ENCODE measurements at places on chromosomes 2 and 18. TPM values are rescaled to one million over a fixed set of nuclear protein-coding genes. Genes with fewer than 3 reads are reported as not detected.

DNA sequence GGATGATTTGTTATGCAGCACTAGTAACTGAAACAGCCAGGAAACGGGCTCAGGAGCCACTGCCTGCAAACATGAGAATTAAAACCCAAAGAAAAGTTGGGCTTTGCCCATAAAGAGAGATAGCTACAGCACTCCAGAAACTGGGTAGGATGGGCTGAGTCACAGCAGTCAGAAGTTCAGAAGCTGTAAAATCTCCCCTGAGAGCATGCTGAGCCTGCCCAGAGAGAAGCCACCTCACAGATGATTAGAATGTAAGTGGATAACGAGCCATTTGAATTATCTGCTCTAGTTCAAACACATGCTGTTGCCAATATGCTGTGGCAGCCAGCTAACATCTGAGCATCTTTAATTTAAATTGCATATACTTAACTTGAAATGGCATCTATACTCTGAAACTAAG, 388.1 kb upstream of the ACVR2A start:
- no peak for DNase-seq

DNA sequence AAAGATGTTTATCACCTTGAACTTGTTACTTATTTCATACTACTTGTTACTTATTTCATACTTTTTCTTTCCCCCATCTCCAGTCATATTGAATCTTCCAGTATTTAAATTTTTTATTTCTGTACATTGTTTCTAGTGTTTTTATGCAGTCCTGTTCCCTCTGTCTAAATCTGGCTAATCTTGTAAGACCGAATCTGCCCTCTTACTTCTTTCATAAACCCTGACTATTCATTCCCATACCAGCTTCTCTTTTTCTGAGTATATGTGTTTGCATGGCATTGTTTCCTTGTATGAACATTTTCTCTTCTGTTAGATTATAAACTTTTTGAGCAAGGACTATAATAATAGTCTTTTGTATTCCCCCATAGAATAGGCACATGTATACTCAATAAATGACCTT, 131.7 kb downstream of the TAF4B start:
- no peak for DNase-seq

CAPN14 gene
- 0.03 TPM for polyA plus RNA-seq

DOK6 gene
- not detected for polyA plus RNA-seq

PKDCC gene
- 3.0 TPM for polyA plus RNA-seq

DUSP2 gene
- polyA plus RNA-seq: 0.35 TPM
